ENCODE measurements at places on chromosomes 12 and 14. TPM values are rescaled to one million over a fixed set of nuclear protein-coding genes. Genes with fewer than 3 reads are reported as not detected.

GRCh38 chr12:40788276-40788675, 96.0 kb downstream of the CNTN1 start:
- no peak overlapping the region for H3K4me3 ChIP-seq
- H3K27ac ChIP-seq, result no peak overlapping the region
- no peaks in the 10 kb centered on the region for H3K4me1 ChIP-seq
- no peaks in the 10 kb centered on the region for H3K36me3 ChIP-seq
- DNase-seq, result no peak

GARIN6 gene
- not detected for total RNA-seq

MCRS1 gene
- 83.9 TPM for total RNA-seq

GRCh38 chr12:89393551-89394121, 41.3 kb upstream of the DUSP6 start:
- H3K4me1 ChIP-seq, result peaks cover 11% of the 10 kb centered on the region
- H3K36me3 ChIP-seq, result no peaks in the 10 kb centered on the region
- no peak for DNase-seq
- no peaks in the 10 kb centered on the region for H3K27me3 ChIP-seq
- H3K27ac ChIP-seq, result no peak overlapping the region

- no peak for DNase-seq
- H3K36me3 ChIP-seq, result no peaks in the 10 kb centered on the region
- no peak overlapping the region for H3K27ac ChIP-seq
- H3K27me3 ChIP-seq, result no peaks in the 10 kb centered on the region
- H3K4me3 ChIP-seq, result no peak overlapping the region
- H3K4me1 ChIP-seq, result no peaks in the 10 kb centered on the region
Measured at GRCh38 chr14:99571303-99571986, 32.6 kb downstream of the CCDC85C start.

DNA sequence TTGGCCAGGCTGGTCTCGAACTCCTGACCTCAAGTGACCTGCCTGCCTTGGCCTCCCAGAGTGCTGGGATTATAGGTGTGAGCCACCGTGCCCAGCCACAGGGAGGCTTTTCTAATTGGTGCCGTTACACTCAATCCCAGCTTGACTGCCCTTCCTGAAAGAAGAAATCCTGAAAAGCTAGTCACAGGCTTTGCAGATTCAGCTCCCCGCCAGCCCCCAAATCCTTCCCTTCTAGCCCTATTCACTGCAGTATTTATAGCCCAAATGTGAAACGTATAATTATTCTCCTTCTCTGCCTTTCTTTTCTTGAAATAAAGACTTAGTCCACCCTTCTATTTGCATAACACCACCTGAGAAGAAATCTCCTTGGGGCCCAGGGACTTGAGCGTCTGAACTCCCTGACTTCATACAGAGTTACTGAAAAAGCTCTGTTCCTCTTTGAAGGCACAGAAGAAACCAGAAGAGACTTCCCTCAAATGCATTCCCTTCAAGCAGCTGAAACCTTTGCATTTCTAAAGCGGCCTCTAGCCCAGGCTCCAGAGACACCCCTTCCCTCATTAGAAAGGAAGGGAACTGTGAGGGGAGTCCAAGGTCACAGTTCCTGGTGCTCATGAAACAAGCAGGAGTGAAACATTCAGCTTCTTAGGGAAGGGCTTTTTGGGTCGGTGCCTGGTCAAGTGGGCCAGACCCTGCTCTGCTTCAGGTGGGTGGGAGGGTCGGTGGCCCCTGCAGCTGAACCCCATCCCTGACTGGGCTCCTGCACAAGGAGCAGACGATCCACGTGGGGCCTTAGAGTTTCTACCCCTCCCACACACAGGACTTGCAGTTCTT, 42.3 kb upstream of the BATF start:
- H3K4me3 ChIP-seq, result no peak overlapping the region
- no peak overlapping the region for H3K27ac ChIP-seq
- no peaks in the 10 kb centered on the region for H3K36me3 ChIP-seq
- no peaks in the 10 kb centered on the region for H3K27me3 ChIP-seq
- DNase-seq, result no peak
- H3K4me1 ChIP-seq, result no peaks in the 10 kb centered on the region

- H3K4me3 ChIP-seq, result no peak overlapping the region
- H3K27me3 ChIP-seq, result no peaks in the 10 kb centered on the region
- DNase-seq, result no peak
- H3K36me3 ChIP-seq, result peaks cover 31% of the 10 kb centered on the region
- H3K4me1 ChIP-seq, result peaks cover 12% of the 10 kb centered on the region
Measured at GRCh38 chr14:92637864-92638263, 110.6 kb downstream of the LGMN start.

Measured in natural killer cell (primary cell).